DMS153 (cell line): ENCODE measurements at places on chromosomes 6 and 20.

DNA sequence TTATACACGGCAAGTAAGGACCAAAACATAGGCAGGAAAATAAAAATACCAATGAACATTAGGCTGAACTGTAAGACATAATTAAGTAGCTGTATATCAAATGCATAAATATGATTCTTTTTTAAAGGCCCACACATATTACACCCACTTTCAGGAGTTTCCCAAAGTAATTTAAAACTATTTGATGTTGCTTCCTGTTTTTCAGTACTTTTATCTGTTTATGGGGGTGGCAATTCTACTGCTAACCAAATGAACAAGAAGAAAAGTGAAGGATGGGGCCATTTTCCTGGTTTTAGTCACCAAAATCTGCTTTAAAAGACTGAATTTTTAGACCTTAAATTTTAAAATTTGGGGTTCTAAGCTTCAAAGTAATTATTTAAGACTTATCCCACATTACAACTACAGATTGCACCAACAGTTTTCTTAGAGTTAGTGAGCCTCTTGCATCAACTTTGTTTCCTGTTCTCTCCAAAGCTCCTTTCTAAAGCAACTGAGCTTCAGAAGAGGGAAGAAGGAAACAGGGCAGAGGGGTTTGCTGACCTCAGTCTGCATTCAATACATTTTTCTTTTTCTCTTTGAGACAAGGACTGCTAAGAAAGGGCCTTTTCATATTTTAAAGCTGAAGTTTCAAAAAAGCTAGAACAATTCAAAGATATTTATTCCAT is 191.0 kb downstream of the BACH2 start:
- no peak for DNase-seq

DNA sequence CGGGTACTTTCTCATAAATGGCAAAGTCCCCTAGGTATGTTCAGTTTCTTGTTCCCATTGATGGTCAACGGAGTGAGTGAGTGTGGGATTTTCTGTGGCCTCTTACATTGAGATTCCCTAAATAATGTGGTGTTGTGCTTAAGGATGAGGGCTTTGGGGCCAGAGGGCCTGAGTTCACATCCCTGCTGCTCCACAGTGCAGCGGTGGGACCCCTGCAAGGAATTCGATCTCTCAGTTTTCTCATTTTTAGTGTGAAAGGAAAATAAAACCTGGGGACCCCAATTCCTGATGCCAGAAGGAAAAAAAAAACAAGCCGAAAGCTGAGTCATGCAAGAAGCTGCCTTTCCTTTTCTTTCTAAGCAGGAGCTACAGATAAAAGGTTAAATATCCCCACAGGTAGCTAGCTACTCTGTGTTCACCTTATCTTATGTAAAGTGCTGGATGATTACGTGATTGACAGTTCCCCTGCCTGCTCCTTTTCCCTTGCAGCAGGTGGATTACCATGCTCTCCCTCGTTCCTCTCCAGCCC is 120.2 kb upstream of the CLDN20 start:
- no peak for DNase-seq

- no peak for DNase-seq
Measured at GRCh38 chr6:130526466-130526865, 160.6 kb downstream of the TMEM200A start.

DNA sequence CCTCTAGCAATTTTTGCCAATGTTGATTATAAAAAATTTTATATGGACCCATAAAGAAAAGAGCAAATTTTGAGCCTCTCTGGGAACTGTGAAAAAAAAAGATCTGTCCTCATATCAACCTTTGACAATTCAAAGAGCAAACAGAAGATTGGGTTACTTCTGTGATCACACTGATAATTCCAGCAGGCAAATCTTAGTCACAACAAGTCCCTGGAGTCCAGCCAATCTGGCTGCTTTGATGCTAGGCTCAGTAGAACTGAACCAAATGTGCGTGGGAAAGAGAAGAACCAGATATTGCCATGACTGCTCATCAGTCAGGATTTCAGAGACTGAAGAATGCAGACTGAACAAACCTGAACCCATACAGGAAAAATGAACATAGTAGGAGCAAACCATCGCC is 438.4 kb upstream of the FLRT3 start:
- DNase-seq, result no peak

DNA sequence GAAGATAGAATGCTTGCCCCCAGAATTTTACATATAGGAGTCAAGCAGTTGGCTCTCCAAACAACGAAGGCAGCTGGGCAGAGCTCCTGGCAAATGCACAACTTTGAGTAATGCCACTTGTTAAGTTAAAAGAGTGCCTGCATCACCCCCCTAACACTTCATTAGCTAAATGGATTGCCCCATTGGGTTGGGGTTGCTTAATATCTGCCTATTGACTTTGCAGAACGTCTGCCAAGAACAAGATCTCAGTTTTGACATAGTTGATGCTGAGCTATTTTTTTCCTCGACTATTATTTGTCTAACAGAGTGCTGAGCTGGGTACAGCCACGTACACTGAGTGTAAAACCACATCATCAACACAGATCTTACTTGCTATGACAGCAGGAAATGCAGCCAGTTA is 12.1 kb downstream of the ANKRD60 start:
- no peak for DNase-seq

- no peak for DNase-seq
Measured at GRCh38 chr6:110331816-110332215, 26.3 kb downstream of the METTL24 start.

- no peak for DNase-seq
Measured at GRCh38 chr6:160963651-160964050, 27.9 kb upstream of the MAP3K4 start.

GRCh38 chr6:16901782-16902181 is 140.5 kb upstream of the ATXN1 start:
- DNase-seq, result no peak

DNA sequence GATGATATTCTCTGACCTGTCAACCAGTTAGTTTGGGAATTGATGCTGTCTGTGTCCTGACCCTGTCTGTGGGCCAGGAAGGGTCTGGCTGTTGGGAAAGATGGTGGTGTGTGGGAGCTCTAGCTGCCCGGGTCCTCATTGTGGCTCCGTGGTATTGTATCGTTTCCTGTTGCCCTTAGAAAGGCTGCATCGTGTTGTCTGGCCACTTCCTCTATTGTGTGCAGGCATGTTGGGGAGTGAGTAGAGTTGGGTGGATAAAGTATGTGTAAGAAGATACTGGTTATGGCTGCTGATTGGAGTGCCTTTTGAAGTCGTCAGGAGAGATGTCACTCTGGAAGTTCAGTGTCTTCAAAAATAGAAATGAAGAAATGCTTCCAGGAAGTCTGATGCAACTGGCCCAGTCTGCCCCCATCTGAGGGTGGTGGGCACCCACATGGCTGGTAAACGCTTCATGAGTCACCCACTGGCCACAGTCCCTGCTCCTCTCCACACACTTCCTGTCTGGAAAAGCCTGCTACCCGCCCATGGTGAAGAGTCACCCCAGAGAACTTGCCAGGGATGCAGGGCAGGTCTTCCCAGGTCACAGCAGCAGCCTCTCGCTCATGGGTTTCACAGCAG is 27.9 kb downstream of the PPARD start:
- no peak for DNase-seq

- DNase-seq, result no peak
Measured at GRCh38 chr6:2986722-2987221, 12.9 kb upstream of the NQO2 start.

GRCh38 chr20:41905199-41905598 is 287.0 kb upstream of the CHD6 start:
- no peak for DNase-seq

DNA sequence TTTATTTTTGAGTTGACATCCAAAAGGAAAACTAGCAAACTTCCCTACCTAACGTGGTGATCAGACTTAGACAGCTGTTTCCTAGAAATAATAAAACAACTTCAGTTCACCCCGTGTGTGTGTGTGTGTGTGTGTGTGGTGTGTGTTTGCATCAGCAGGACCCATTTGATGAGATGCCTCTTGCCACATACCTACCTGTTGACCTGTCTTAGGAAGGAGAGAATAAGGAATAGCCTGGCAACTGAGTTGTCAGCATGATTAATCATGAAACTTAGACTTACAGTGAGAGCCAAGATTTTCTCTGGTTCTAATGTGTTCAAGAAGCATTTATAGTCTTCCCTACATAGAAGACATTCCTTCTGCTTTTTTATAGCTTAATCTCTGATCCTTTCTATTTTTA is 16.1 kb upstream of the PBOV1 start:
- no peak for DNase-seq

DNA sequence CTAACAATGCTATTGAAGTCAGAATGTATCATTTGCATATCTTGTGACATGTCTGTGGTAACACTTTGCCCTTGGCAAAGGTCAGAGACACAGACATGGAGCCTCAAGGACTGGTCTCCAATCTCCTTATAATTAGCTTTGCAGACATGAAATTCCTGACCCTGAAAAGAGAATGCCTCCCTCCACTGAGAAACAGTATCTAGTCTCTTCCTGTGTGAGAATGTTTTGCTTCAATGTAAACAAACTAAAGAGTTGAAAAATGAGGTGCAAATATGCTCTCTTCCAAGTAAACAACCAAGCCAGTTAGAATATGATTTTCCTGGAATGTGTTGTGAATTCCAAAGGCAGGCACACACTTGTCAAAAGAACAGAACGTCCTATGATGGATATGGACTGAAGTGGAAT is 407.1 kb upstream of the MARCKS start:
- no peak for DNase-seq

DNA sequence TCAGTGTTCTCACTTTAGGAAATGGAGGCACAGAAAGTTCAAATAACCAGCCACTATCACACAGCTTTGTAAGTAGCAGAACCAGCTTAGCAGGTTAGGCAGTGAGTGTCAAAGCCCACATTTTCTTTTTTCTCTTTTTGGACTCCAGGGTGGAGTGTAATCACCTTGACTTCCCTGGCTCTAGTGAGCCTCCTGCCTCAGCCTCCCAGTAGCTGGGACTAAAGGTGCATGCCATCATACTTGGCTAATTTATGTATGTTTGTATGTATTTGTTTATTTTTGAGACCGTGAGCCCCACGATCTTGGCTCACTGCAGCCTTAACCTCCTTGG is 7.8 kb upstream of the NCOA3 start:
- peak; percentile 23 for DNase-seq

GRCh38 chr6:106128981-106129781 is 43.0 kb downstream of the PRDM1 start:
- no peak for DNase-seq

DNA sequence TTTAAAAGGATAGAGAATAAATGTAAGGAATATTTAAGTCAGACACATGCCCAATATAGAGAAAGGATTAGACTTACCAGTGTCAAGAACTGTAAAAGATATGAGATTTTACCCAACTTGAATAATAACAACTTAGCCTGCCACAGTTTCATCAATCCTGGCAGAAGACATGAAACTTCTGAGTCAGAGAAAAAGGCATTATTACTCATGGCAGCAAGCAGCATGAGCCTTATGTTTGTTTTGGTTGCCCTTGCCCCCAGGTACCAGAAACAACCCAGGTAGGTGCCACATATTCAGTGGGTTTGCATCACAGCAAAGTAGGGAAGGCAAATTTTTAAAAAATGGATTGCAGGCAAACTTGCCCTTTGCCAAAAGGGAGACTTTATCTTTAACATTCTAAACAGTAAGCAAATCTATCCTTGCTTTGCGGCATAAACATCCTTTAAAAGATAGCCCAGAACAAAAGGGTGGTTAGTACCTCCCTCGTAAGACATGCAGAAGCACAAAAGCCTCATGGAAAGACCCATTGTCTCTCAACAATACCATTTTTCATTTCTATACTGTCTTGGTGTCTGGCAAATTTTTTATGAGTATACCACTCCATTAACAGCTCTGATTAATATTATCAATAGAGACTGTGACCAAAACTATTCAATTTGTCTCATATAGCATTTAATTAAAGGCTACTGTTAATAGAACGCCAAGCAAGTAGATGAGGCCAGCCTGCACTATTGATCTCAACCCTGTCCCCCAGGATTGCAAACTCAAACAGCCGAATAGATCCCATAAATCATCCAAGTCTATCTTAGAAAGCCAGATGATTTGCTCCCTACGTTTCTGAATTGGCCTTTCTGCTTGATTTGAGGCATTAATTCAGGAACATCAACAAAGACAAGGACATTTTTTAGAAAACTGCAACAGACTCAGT is 185.1 kb downstream of the COL19A1 start:
- DNase-seq, result no peak

- DNase-seq, result no peak
Measured at GRCh38 chr6:136463743-136464142, 86.5 kb downstream of the MAP7 start.

GRCh38 chr6:106844930-106845329 is 129.6 kb downstream of the CD24 start:
- DNase-seq, result no peak

- no peak for DNase-seq
Measured at GRCh38 chr20:60862601-60863000, 389.5 kb upstream of the CDH4 start.

- DNase-seq, result no peak
Measured at GRCh38 chr6:45645302-45645701, 267.6 kb upstream of the SUPT3H start.

DNA sequence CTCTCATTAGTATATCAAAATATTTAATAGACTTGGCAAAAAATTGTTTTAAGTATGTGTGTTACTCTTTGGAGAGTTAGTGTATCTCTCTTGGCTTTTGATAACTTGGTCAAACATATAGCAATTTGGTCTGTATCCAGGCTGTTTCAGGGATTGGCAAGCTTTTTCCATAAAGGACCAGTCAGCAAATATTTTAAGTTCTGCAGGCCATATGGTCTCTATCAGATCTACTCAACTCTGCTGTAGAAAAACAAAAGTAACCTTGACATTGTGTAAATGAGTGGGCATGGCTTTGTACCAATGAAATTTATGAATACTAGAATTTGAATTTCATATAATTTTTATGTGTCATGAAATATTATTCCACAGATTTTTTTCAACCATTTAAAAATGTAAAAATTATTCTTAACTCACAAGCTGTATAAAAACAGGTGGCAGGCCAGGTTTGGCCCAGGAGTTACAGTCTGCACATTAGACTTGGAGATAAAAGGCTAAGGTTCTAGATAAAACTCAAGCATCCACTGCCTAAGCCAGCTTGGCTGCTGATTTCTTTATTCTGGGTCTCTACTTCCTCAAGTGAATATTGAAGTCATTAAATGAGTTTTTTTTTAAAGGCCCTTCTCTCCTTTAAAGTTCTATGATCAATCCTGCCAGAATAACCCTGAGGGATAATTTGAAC is 13.7 kb downstream of the GSTA4 start:
- DNase-seq, result no peak

GRCh38 chr20:15658295-15658694 is 915.0 kb downstream of the KIF16B start:
- DNase-seq, result no peak

DNA sequence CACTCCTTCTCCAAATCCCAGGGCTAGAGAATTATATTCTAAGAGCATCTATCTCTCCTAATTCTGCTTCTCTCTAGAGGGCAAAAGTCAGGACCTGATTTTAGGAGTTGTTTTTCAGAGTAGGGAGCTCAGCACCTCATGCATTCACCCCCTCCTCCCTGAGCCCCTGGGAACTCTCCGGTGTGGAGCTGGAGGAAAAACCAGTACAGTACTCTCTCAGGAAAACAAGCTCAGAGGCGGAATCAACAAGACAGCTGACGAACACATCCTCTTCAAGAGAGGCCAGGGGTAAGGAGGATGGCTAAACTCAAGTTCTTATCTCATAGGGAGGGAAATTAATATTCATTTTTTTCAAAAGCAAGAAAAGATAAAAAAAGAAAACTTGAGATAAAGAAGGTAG is 120.1 kb upstream of the CDYL start:
- DNase-seq, result no peak
